ENCODE measurements at places on chromosomes 2 and 18.

DNA sequence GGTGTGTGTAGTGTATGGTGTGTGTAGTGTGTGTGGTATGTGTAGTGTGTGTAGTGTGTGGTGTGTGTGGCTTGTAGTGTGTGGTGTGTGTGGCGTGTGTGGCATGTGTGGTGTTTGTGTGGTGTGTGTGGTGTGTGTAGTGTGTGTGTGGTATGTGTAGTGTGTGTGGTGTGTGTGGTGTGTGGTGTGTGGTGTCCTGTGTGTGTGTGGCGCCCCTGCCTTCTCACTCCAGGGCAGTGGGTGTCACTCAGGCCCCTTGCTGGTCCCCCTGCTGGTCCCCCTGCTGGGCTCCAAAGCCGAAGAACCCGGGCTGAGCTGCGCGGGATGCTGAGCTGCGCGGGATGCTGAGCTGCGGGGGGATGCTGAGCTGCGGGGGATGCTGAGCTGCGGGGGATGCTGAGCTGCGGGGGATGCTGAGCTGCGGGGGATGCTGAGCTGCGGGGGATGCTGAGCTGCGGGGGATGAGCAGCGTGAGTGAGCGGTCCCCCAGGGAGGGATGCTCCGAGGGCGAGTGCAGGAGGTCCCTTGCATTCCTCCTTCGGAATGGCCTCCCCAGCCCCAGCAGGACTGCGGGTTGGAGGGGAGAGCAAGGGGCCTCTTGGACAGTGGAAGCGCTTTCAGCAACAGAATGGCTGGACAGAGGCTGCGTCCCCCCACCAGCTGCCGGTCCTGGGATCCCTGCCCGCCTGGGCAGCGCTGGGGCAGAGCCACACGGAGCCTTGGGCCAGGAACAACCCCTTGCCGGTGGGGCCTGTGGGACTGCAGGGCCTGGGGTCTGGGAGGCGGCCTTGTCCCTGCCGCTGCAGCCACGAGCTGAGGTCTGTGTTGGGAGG lies 3.4 kb upstream of the RTP5 start:
- DNase-seq, result no peak

DNA sequence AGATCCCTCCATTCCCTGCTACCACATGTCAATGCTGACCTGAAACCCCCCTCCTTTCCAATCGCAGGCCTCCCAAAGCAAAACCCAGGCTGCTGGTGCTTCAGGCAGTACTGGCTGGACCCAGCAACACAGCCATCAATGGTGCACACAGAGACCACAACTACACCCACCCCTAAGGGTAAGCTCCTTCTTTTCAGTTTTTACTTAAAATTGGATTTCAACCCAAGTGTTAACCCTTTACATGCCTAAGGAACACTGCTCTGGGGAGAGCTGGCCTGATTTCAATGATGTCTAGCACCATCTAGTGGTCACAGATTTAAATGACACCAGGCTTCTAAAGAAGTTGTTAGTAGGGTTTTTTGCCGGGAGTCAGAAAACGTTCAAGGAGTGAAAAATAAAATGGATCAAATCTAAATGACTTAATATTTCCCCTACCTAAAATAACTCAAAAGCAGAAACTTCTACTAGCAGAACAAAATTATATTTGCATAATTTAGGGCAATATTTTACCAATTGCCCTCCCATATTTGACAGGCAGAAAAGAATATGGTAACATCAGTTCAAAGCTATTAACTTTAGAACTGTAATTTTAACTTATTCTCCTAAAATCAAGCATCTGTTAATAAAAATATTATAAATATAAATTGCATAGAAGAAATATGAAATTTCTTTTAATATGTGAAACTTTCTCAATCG lies 24.6 kb downstream of the FECH start:
- no peak for DNase-seq

GRCh38 chr18:11150271-11150615 lies 874 bp upstream of the PIEZO2 start:
- DNase-seq, result no peak

- no peak for DNase-seq
Measured at GRCh38 chr2:151782378-151783132, 45.7 kb downstream of the ARL5A start.

GRCh38 chr2:24493713-24494112 lies 2.7 kb downstream of the NCOA1 start:
- DNase-seq, result no peak

DNA sequence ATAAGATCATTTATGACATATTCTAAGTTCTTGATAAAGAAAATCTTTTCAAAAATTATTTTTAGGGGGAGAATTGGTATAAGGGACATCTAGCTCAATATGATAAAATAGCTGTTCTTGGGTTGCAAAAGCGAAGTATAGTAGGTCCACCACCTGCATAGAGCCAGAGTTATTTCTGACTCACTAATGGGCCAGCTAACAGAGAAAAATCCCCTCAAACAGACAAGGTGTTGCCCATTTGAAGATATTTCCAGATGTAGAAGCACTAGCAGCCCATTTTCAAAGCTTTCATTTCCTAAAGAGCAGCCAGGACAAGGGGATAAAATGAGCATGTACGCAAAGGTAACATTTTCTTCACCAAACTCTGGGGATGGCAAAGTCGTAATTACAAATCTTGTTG lies 165.7 kb upstream of the FN1 start:
- DNase-seq, result no peak

GRCh38 chr18:54100920-54101470 lies 123.5 kb downstream of the MBD2 start:
- DNase-seq, result no peak

- DNase-seq, result no peak
Measured at GRCh38 chr18:32478807-32479206, 8.1 kb upstream of the GAREM1 start.

DNA sequence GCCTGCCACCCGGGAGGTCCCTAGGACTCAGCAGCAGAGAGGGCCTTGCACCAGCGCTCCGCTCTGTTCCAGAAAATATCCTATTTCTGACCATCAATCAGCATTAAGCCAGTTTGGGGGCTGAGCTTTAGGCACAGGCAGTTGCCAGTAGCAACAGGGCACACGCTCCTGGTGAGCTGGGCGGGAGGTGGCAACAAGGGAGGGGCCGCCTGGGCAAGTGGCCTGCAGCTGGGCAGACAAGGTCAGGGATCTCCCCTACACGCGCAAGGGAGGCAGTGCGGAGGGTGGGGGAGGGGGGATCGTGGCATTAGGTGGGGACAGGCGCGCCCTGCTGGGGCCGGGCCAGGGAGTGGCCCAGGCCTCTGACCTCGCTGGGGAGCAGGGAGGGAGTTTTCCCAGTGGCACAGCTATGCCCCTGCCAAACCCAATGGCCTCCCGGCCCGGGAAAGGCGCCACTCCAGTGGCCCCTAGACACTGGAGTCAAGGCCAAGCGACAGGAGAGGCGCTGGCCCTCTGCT lies 302.8 kb downstream of the NCKAP5 start:
- peak; percentile 60 for DNase-seq
